ENCODE measurements at places on chromosomes 13 and 19.

DNA sequence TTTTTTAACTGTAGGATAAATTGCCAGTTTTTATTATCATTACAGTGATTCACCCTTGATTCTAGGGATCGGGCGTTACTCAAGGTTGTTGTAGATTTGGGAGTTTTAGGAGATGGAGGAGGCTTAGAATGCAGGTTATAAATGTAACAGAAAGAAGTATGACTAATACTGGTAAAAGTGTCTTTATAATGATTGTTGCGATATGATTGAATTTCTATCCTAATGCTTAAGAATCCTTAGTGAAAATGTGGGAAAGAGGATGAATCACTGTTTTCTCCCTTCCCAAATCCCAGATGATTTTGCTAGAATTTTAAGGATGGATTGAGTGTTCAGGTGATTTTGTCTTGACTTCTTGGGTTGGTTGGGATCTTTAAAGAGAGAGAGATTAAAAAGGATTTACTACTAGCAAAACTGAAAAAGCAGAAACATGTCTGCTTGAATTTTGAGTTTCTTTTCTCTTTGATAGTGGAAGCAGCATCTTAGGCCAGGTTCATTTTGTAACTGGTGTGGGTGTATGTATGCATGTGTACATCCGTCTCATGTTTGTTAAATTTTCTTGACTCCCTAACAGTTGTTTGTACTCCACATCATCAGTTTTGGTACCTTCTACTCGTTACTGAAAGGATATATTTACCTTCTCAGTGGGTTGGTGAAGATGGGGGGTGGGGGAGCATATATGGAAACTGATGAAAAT, 25.9 kb downstream of the ARHGAP35 start:
- no peak overlapping the region for H3K27ac ChIP-seq
- H3K4me3 ChIP-seq = no peak overlapping the region
- no peak for DNase-seq
- no peaks in the 10 kb centered on the region for H3K36me3 ChIP-seq
- H3K27me3 ChIP-seq = no peaks in the 10 kb centered on the region
- no peaks in the 10 kb centered on the region for H3K4me1 ChIP-seq

- H3K27ac ChIP-seq = no peak within 1 kb of the TSS
- no peaks in the 10 kb centered on the region for H3K36me3 ChIP-seq
- H3K27me3 ChIP-seq = peaks cover 7% of the 10 kb centered on the region
- H3K4me1 ChIP-seq = peaks cover 52% of the 10 kb centered on the region
Observed at GRCh38 chr19:3365836-3366752, at the start of gene NFIC. NFIC (plus strand) TSS chr19:3366583; CDS start chr19:3366637, 54 bp downstream.

- no peak for DNase-seq
- H3K36me3 ChIP-seq = peaks cover 27% of the 10 kb centered on the region
- H3K27me3 ChIP-seq = no peaks in the 10 kb centered on the region
- H3K27ac ChIP-seq = peak within 1 kb of the TSS; percentile 77
- H3K4me1 ChIP-seq = peaks cover 21% of the 10 kb centered on the region
- H3K4me3 ChIP-seq = peak within 1 kb of the TSS; percentile 65
Observed at GRCh38 chr19:34676697-34677385, at the start of gene SCGB2B2. SCGB2B2 (minus strand) TSS chr19:34677159; CDS start chr19:34594563, 82,596 bp downstream.

DNA sequence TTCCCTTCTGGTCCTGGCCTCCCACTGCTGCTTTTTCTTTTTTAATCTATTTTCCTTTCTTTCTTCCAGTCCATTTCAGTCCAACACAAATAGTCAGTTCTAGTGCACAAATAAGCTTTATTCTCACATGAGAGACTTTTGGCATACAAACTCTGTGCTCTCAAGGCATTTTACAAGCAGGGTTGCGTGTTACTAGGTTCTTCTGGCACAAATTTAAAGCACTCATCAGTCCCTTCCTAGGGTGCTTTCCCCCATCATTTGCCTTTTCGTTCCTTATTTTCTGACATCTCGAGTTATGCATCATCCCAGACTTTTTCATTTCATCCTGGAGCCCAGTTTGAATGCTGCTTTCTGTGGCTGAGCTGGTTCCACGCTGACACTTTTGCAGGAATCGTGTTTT, 29.8 kb upstream of the IL17D start:
- peaks cover 9% of the 10 kb centered on the region for H3K4me1 ChIP-seq
- no peak for DNase-seq
- no peaks in the 10 kb centered on the region for H3K27me3 ChIP-seq
- H3K27ac ChIP-seq = no peak overlapping the region
- no peak overlapping the region for H3K4me3 ChIP-seq

DNA sequence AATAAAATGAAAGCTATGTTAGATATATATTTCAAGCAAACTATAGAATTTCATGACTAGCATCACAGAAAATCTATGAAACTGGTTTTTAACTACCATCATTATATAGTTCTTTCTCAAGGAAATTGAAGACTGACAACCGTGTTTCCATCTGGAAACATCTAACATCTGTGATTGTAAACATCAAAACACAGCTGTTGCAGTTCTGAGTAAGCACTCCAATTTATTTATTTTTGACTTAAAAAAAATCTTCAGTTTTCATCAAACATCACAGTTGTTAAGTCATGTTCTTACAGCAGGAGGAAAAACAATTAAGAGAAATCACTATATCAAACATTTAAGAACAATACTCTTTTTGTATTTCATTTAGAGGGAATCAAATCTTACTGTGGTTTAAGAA, 1653.0 kb upstream of the MIR17HG start:
- no peak overlapping the region for H3K4me3 ChIP-seq
- no peak overlapping the region for H3K27ac ChIP-seq
- no peaks in the 10 kb centered on the region for H3K27me3 ChIP-seq
- no peaks in the 10 kb centered on the region for H3K4me1 ChIP-seq

GRCh38 chr19:33368074-33368864, 5.2 kb upstream of the CEBPG start:
- no peak for DNase-seq
- H3K27ac ChIP-seq = no peak overlapping the region
- H3K4me3 ChIP-seq = no peak overlapping the region
- H3K4me1 ChIP-seq = peaks cover 15% of the 10 kb centered on the region
- H3K36me3 ChIP-seq = no peaks in the 10 kb centered on the region
- H3K27me3 ChIP-seq = no peaks in the 10 kb centered on the region

DNA sequence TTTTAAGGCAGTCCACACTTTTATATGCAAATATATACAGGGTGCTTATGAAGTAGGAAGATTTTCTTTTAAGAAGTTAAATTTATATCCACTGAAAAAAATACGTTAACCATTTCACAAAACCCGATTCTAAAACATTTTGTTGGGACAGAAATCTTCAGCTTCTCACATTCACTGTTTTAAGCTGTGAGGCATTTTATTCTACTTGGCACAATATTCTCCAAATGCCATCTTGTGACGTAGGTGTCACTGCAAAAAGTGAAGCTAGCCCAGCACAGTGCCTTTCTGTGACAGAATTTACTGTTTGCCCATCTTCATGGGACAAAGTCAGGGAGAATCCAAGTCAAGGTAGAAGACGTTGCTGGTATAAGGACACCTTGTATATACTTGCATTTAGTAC, 94.5 kb upstream of the SLC15A1 start:
- no peaks in the 10 kb centered on the region for H3K4me1 ChIP-seq
- H3K27me3 ChIP-seq = no peaks in the 10 kb centered on the region
- no peak overlapping the region for H3K4me3 ChIP-seq
- H3K27ac ChIP-seq = no peak overlapping the region
- H3K36me3 ChIP-seq = peaks cover 27% of the 10 kb centered on the region
- no peak for DNase-seq

GRCh38 chr19:53626976-53627375, 4.8 kb upstream of the DPRX start:
- no peak overlapping the region for H3K4me3 ChIP-seq
- H3K27ac ChIP-seq = no peak overlapping the region
- no peaks in the 10 kb centered on the region for H3K27me3 ChIP-seq
- no peak for DNase-seq

GRCh38 chr13:99250982-99251825, 7.0 kb downstream of the GPR18 start:
- H3K4me1 ChIP-seq = peaks cover 6% of the 10 kb centered on the region
- H3K4me3 ChIP-seq = no peak overlapping the region
- no peak overlapping the region for H3K27ac ChIP-seq
- peaks cover 29% of the 10 kb centered on the region for H3K36me3 ChIP-seq
- no peak for DNase-seq

DNA sequence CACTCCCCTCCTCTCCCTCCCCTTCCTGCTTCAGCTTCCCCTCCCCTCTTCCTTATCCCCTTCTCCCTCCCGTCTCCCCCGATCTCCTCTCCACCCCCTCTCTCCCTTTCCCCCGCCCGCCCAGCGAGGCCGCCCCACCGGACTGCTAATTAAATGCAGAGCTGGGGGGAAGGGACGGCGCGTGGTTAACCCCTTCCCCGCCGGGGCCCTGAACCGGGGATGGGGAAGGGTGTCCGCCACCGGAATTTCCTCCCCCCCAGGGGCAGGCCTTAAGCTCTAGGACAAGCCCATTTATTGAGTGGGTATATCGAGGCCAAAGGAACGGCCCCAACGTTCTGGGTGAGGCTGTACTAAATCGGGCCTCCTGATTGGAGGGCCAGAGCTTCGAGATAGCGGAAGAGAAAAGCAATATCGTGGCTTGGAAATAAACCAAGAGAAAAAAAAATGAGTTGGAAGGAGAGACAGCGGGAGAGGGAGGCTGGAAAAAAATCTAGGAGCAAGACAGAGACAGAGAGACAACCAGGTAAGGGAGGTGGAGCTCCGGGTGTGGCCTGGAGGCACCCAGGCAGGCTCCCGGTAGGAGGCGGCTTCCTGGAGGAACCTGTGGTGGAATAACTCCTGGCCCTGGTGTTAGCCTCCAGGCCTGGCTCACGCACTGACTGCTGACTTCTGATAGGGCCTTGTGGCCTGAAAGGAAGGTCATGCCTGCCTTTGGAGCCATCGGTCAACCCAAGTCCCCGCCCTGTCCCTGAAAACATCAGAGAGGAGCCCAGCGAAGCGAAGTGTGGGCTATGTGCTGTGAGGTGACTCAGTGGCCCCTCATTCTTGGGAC, 11.6 kb upstream of the JUND start:
- H3K4me3 ChIP-seq = peak overlapping the region; percentile 71
- peaks cover 67% of the 10 kb centered on the region for H3K4me1 ChIP-seq
- H3K36me3 ChIP-seq = no peaks in the 10 kb centered on the region
- peak; percentile 41 for DNase-seq

GRCh38 chr19:34573226-34573864, 91.8 kb downstream of the WTIP start:
- no peaks in the 10 kb centered on the region for H3K4me1 ChIP-seq
- no peak overlapping the region for H3K27ac ChIP-seq
- no peak for DNase-seq

DNA sequence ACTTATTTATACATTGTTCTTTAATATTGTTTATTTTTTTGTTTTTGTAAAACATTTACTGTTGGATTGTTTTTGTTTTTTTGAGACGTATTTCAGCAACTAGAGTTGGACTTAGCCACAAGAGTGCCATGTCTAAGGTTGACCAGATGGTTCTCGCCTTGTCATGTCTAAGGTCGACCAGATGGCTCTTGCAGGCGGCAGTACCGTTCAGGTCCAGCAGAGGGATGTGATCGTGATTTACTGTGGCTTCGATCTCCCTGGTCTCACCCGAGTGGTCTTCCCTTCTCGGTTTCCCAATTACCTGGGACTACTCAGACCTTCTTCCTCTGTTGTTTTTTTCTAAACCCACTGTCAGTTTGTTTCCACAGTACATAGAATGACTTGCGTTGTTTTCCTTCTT, 1438.6 kb downstream of the UQCRFS1 start:
- H3K36me3 ChIP-seq = no peaks in the 10 kb centered on the region
- DNase-seq = no peak
- H3K4me3 ChIP-seq = no peak overlapping the region
- no peaks in the 10 kb centered on the region for H3K27me3 ChIP-seq
- H3K4me1 ChIP-seq = no peaks in the 10 kb centered on the region

GRCh38 chr19:21751384-21751783, 16.0 kb downstream of the ZNF100 start:
- H3K4me3 ChIP-seq = no peak overlapping the region
- no peak for DNase-seq
- H3K27me3 ChIP-seq = no peaks in the 10 kb centered on the region

DNA sequence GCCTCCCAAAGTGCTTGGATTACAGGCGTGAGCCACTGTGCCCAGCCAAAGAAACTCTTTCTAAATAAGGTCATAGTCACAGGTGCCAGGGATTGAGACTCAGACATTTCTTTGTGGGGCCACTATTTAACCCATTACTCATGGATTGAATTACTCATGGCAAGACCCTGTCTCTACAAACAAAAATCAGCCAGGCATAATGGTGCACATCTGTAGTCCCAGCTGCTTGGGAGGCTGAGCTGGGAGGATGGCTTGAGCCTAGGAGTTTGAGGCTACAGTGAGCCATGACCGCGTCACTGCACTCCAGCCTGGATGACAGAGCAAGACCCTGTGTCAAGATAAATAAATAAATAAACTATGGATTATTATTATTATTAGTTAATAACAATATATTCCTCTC, 3.6 kb upstream of the KLF2 start:
- H3K4me1 ChIP-seq = peaks cover 20% of the 10 kb centered on the region
- H3K27ac ChIP-seq = no peak overlapping the region
- no peaks in the 10 kb centered on the region for H3K27me3 ChIP-seq
- H3K4me3 ChIP-seq = no peak overlapping the region

DNA sequence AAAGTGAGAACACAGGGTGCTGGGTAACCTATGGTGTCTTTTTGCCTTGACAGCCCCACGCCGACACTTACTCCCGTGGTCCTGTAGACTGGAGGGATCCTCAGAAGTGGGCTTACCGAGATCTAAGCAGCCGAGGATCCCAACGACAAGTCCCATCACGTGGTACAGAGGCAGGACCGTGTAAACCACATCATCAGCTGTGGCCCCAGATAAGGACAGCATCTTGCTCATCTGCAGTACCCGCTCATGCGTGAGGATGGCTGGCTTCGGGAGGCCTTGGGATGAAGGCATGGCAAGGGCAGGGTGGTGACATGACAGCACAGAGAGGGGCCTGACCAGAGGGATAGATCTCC, 2.1 kb downstream of the SLC27A5 start:
- no peak overlapping the region for H3K27ac ChIP-seq
- H3K36me3 ChIP-seq = no peaks in the 10 kb centered on the region
- no peak for DNase-seq
- no peak overlapping the region for H3K4me3 ChIP-seq

DNA sequence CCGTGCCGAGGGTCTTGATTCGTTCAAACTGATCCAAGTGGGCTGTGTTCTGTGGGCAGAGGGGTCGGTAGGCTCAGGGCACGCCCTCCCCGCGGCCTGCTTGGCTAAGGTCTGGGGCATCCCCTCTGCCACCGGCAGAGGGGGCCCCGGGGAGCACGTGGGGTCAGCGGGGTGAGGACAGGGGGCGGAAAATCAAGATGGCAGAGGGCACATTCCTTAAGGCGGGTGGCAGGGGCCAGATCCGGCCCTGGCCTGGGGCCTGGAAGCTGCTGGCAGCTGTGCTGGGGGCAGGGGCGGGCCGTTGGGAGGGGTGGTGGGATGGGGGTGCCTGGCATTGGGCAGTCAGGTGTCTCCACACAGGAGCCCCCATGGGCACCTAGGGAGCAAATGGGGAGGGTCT, 10.7 kb downstream of the PRKACA start:
- H3K36me3 ChIP-seq = peaks cover 22% of the 10 kb centered on the region
- no peaks in the 10 kb centered on the region for H3K4me1 ChIP-seq
- H3K27me3 ChIP-seq = no peaks in the 10 kb centered on the region
- H3K27ac ChIP-seq = no peak overlapping the region
- no peak overlapping the region for H3K4me3 ChIP-seq
